ENCODE measurements at places on chromosomes 6 and 20.

DNA sequence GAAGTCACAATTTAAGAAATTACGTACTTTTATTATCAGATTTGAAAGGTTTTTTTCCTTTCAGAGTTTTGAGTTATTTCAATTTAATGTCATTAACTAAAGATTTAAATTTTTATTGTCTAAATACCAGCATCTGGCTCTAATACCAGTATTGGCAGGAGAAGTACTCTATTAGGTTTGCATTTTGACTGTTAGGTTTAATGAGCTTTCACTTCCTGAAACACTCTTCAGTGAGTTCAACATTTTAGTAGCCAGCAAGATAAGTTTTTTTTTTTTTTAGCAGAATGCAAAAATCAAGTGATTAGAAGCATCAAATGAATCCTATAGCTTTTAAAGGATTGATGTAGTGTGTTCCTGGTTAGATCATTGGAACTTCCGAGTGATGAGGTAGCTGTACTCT is 34.0 kb upstream of the SCGN start:
- DNase-seq, result no peak

- DNase-seq, result no peak
Observed at GRCh38 chr6:115004982-115005381, 662.2 kb upstream of the HS3ST5 start.

GRCh38 chr6:139882977-139883728 is 508.7 kb upstream of the CITED2 start:
- DNase-seq, result no peak

DNA sequence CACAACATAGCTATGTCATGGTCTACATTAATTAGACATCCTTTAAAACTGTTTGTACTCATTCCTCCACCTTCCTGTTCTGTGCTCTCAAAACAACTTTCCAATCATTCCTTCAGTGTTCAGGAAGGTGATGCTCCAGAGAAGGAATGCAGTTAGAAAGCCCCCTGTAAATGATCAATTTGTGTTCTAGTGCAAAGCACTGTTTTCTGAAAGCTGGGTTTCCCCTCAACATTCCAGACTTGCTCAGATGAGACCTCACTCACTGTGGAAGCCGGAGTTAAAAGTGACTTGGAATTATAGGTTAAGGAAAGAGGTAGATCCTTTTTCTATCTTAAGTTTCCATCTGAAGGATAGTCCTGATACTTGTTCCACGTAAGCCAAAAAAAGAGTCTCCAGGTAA is 95.9 kb downstream of the BMP2 start:
- no peak for DNase-seq

GRCh38 chr20:11675920-11676629 is 241.6 kb upstream of the BTBD3 start:
- DNase-seq, result peak; percentile 40

DNA sequence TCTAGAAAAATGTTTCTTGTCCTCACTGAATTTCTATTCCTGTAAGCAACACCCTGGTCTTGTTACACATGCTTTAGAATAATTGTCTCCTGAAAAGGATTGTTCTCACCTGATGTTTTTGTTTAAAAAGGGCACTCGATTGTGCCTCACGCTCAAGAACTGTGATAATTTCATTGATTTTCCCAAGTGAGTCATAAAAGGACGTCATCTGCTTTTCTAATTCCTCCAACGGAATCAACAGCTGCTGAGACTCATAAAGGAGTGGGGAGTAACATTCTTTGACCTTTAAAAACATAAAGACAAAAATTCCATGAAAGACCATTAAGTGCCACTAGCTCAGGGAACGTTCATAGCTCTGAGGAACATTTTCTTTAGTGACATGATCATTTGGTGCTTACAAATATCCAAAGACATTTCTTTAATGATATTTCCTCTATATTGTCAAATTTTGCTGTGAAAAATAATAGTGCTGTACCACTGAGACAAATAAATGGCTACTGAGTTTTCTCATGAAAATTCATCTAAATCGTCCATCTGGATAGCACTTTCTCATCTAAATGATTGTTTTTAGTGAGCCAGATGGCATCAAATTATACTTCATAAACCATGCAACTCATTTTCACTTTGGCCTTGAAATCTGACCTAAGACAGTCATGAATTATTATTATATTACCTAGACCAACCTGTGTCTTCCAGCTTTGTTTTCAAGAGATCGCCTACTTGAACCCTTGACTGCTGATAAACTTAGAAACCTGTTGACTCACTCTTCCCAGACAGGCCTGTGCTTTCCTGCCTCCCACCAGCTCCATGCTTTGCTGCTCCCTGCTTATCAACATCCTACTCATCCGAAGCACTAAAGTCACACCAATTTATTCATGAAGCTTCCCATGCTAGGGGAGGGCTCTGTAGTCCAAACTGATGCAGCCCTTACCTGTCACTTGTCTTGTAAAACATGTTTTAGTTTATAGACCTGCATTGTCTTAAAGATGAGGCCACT is 178.2 kb downstream of the SYNE1 start:
- no peak for DNase-seq

DNA sequence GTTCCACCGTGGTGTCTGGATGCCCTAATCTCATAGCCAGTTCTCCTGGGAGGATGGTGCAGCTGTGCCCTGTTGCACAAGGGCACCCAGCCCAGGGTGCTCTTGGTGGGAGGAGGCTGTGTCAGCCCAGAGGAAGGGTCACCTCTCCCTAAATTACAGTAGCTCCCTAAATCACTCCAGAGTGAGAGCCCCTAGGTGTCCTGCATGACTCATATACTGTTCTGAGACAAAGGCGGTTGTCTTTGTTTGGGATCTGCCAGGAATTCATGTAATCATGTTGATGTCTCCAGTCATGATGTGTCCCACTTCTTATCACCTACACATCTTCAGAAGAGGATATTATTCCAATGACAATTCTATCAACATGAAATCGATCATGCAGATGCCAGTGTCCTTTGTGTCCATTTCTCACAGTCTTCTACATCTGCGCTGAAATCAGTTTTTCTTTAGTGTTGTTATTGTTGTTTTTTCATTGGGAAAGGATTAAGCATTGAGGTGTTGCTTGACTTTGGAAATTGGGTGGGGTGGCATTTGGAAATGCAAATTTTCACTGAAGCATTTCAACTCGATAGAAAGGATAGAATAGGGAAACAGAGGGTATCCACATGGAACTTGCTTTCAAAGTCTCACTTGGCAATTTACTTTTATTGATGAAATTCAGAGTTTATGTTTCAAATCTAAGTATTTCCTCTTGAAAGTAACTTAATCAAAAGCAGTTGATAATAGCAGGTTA is 19.5 kb downstream of the PERP start:
- DNase-seq, result no peak

DNA sequence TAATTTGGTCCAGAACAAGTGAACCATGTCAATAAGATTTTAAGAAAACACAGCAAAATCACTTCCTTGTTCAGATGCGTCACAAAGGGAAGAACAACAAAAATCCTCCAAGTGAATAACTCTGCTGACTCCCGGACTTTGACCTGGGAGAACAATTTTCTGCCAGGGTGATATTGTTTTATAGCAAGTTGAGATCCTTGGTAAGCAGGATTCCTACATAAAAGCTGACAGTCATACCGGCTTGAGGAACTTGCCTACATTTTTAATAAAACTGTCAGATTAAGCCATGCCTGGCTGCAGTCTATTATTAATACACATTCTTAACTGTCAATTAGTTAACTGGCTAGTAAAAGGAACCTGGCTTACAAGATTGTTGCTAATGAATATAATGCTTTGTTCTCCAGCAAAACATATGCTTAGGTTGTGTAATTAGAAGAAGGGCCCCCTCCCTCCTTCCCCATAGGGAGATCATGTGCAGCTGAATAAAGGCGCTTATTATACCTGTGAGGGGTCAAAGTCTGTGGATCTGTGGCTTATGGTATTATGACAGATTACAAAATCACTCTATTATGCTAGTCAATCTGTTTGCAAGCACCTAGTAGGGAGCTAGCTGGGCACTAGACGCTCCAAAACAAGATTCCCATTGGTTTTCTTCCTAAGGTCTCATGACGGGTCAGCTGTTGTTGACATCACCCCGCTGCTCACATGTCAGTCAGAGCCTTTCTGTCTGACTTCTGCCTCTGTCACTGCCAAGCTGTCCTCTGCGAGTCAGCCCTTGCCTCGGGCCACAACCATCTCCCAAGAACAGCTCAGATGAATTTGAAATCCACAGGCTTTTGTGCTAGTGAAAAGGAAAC is 44.6 kb upstream of the SEC63 start:
- DNase-seq, result no peak

DNA sequence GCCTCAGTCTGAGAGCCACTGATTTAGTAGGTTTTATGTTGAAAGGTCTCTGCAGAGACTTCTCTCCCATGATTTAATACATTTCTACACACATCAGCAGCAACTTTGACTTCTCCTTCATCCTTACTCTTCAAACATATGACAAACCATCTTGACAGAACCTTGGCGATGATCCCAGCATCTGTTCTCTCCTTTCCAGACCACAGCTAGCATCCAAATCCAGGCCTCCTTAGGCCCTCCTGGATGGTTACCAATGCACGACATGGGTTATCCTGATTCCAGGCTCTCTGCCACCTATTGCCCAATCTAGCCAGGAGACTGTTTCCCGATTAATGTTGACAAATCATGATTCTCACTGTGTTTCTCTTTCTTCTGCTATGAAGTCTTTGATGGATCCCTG is 16.8 kb downstream of the LAMA4 start:
- peak; percentile 83 for DNase-seq

GRCh38 chr20:51654060-51654459 is 111.5 kb upstream of the NFATC2 start:
- no peak for DNase-seq

GRCh38 chr20:32749914-32750637 is 6.8 kb upstream of the COMMD7 start:
- DNase-seq, result no peak

DNA sequence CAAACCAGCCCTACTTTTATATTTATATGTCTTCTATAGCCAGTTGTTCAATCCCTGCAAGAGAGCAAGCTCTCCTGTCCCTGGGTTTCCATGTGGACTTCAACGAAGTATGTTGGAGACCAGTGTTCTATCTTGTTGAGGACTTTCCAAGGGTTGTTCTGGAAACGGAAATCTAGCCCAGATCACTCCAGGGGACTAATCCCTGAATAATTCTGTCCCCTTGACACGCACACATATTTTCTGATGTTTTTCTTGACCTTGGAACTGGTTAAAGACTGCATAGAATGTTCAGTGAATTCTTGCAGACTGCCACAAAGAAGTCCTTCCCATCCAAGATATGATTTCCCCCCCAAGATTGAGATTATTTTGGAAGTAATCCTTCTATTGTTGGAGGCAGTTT is 9.5 kb upstream of the MYLK2 start:
- no peak for DNase-seq

GRCh38 chr20:57772349-57772964 is 62.6 kb upstream of the PMEPA1 start:
- peak; percentile 85 for DNase-seq

DNA sequence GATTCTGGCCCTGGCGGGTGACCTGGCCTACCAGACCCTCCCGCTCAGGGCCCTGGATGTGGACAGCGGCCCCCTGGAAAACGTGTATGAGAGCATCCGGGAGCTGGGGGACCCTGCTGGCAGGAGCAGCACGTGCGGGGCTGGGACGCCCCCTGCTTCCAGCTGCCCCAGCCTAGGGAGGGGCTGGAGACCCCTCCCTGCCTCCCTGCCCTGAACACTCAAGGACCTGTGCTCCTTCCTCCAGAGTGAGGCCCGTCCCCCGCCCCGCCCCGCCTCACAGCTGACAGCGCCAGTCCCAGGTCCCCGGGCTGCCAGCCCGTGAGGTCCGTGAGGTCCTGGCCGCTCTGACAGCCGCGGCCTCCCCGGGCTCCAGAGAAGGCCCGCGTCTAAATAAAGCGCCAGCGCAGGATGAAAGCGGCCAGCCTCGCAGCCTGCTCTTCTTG is 868 bp upstream of the SLC2A4RG start:
- DNase-seq, result no peak

- no peak for DNase-seq
Observed at GRCh38 chr6:34906826-34907225, 17.8 kb downstream of the ANKS1A start.

GRCh38 chr6:72626126-72626525 is 4.3 kb downstream of the KCNQ5 start:
- DNase-seq, result no peak

- DNase-seq, result no peak
Observed at GRCh38 chr6:26594730-26595632, 1.8 kb upstream of the ABT1 start.

DNA sequence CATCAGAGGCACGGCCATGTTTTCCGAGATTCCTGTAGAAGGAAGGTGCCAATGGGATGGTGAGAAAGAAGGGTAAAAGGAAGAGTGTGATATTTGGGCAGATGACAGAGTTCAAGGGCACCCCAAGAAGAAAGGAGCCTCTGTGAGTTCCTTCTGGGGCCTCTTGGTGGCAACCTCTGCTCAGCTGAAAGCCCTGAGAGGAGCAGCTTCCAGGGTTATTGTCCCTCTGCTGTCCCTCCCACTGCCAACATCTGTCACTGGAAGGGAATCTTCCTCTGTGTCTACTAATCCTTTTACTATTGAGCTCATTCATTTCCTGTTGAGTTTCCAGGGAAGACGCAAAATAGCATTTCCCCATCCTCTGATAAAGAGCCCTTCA is 40.0 kb upstream of the KCNK16 start:
- peak; percentile 80 for DNase-seq

DNA sequence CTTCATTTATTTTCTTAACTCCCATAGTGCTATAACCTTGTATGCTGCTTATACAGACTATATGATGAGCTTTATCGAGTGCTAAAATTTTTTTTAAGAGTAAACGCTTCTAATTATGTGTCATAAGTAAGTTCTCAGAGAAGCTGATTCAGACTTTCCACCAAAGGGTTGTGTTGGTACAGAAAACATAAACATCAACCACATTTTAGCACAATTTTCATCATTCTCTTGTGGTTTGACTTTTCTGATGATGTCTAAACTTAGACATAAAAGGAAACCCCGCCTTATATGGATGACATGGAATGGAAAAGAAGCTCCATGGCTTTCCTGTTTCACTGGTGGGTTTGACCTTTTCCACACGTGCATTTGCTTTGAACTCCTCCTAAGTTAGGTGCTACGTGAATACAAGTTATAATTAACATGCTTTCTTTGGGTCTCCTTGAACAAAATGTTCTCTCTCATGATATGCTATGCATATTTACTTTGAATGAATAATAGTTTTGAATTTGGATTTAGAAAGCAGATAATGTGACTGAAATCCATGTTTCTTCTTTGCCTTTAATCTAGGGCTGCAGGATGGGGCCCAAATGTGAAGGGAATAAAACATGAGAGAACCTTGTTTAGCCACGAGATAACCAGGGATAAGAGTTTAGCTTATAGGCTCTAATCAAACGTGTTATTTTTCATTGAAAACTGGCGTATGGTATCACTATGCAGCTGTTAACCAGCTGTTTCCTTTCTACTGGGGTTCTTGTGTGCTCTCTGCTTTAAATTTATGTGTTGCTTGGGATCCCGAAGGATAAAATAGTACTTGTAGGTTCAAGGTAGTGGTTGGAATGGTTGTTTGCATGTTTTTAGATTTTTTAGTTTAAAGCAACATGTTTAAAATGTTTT is 127.1 kb upstream of the AHI1 start:
- DNase-seq, result no peak

- DNase-seq, result no peak
Observed at GRCh38 chr20:24337069-24337468, 132.4 kb upstream of the SYNDIG1 start.

DNA sequence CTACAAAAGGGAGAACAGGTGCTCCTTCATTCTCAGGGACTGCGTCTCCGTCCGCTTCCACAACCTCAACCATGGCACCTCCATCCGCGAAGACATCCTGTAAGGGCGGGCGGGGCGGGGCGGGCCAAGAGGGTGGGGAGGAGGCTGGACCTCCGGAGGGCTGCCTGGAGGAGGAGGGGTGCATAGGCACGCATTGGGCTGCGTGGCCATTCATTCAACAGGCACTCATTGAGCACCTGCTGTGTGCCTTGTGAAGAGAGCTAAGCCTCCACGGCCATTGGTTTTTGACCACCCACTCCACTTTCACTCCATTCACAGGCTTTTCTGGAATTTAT is 435 bp downstream of the ZSWIM3 start:
- DNase-seq, result no peak
